Cerebellar nuclear complex (tissue), 1 donor: ENCODE measurements at places on chromosomes 7 and 10.
A peak's percentile ranks its signal among the peaks of the same experiment; 100 is the strongest.

DNA sequence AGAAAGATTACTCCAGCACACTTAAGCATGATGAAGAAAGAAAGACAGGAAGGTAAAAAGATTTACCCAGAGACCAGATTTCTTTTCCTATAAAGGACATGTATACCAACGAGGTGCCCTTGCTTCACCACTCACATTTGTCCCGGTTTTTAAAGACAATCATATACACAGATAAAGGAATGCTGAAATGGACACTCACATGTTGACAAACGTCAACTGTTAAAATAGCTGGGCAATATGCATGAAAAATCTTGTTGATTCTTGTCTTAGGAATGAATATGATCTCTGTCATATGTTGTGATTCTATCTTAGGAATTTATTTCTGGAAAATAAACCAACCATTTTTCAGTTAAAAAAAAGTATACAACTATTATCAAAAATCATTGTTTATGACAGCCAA, 158.2 kb downstream of the SRPK2 start:
- DNase-seq, result no peak

- DNase-seq, result no peak
Measured at GRCh38 chr7:18175801-18176450, 148.3 kb upstream of the PRPS1L1 start.

- peak; percentile 26 for DNase-seq
Measured at GRCh38 chr7:90212149-90212495, 582 bp downstream of the STEAP2 start.

GRCh38 chr10:121158988-121159579, 307.9 kb downstream of the WDR11 start:
- DNase-seq, result no peak

GRCh38 chr7:64045301-64046040, at the start of gene ZNF727:
ZNF727 (plus strand) TSS chr7:64045434; CDS start chr7:64045622, 188 bp downstream.
- DNase-seq, result no peak

- DNase-seq, result no peak
Measured at GRCh38 chr10:3119796-3120459, 52.6 kb downstream of the PFKP start.

DNA sequence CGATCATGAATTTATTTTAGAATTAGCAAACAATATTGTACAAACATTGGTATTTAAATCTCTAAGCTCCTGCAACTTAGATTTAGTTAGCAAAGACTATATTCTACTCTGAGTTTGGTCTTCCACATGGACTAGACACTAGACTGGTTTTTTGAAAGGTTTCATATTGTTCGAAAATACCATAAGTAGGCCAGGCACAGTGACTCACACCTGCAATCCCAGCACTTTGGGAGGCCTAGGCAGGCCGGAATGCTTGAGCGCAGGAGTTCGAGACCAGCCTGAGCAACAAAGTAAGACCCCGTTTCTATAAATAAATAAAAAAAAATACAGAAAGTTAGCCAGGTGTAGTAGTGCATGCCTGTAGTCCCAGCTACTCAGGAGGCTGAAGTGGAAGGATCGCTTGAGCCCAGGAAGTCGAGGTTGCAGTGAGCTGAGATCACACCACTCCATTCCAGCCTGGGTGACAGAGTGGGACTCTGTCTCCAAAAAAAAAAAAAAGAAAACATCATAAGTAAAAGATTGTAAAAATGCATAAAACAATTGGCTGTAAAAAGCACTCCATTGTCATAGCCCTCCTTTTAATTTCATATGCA, 73.1 kb downstream of the ABCC2 start:
- DNase-seq, result no peak

GRCh38 chr7:38330039-38330438, 56.6 kb upstream of the TARP start:
- no peak for DNase-seq

DNA sequence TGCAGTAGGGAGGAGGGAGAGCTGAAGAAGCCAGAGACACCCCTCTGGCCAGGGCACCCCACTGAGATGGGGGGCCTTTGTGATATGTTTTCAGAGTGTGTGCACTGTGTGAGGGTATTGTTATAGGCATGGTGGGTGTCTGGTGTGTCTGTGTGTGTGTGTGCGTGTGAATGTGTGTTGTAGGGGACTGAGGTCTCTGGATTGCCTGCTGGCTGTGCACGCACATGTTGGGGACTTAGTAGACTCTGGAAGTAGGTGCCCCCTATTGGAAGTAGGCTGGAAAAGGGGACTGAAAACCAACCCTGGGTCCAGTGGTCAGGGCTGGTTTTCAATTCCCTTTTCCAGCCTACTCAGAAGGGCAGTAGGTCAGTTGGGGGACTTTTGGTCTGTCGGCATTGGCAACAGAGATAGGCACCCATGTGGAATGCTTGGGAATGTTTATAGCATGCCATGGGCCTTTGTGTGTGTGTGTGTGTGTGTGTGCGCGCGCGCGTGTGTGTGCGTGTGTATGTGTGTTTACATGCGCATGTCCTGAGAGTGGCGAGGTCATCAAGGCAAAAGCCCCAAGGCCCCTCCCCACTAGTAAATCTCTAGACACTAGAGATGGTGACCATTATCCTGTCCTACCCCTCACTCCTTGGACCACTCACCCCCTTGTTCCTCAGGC, 78.8 kb downstream of the HIF1AN start:
- DNase-seq, result no peak

DNA sequence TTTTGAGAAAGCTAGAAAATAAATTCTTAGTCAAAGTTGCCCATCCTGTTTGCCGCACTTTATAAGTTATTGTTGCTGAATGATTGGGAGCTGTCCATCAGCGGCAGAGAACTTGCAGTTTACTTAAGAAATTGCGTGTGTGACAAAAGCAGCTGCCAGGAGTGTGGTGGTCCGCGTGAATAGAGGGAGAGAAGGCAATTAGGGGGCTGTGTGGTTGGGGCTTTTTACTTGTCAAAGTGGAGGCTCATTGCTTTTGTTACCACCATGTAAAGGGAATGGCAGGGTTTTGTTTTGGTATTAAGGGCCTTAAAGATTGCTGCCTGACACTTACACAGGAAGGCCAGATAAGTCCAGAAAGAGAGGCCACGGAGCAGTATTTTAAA, 177.8 kb downstream of the TCF7L2 start:
- no peak for DNase-seq

- no peak for DNase-seq
Measured at GRCh38 chr7:127253281-127254162, 781 bp upstream of the GRM8 start.

GRCh38 chr10:60800918-60801317, 22.6 kb downstream of the CDK1 start:
- no peak for DNase-seq

- DNase-seq, result no peak
Measured at GRCh38 chr7:74482629-74483401, 29.1 kb downstream of the GTF2IRD1 start.
